ENCODE measurements at places on chromosomes 5 and 9.

- DNase-seq, result no peak
Observed at GRCh38 chr5:146301626-146302025, 37.0 kb upstream of the POU4F3 start.

- DNase-seq, result no peak
Observed at GRCh38 chr5:174295702-174296436, 250.4 kb downstream of the NSG2 start.

- DNase-seq, result no peak
Observed at GRCh38 chr9:99850736-99851499, 29.2 kb downstream of the NR4A3 start.

DNA sequence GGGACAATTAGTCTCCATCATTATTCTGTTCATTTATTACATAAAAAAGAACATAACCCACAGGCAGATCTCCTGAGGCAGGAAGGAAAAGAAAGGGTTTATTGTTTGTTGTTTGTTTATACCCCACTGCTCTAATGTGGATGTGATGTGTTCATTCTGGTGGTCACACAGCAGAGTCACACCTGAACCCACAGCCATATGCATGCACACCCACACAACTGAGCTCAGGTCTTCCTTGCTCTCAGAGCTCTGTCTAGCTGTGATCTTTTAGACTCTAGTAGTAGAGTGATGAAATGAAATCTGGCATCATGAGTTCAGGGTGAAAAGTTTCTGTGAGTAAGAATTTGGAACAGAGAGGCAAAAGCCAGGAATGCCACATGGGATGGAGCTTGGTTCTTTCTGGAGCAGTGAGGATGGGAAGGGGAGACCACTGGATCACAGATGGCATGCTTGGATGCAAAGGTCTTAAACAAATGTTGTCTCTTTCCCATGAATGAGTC is 227.0 kb downstream of the PAPPA start:
- no peak for DNase-seq

DNA sequence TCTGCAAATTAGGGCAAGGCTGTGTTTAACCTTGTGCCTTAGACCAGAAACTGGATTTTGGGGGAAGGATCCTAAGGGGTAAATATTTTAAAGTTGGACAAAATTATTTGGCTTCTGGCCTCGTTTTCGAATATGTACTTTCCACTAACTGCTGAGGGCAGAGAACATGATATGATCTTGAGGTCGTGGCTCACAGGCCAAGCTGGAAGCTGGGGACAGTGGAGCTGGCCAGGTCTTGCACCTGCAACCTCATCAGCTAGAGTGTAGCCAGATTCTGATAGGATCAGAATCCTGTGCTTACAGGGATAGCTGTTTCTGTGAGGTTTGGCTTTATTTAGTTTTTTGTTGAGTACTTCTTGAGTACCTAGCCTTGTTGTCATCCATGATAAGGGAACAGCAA is 24.9 kb downstream of the MAN2A1 start:
- DNase-seq, result no peak

DNA sequence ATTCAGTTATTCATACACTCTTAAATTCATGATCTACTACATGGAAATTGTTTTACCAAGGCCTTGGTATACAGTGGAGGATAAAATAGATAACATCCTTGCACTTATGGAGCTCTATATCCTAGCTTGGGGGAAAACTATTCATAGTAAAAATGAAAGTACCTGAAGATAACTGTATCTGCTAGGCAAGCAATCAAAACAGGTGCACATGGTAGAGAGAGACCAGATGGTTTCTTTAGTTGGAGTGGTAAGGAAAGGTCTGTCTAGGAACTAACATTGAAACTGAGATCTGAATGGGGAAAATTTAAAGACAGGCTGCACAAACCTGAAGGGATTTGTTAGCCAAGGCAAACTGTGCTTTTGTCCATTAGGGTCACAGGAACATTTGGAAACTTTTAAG is 11.1 kb upstream of the SLCO4C1 start:
- DNase-seq, result no peak

- DNase-seq, result no peak
Observed at GRCh38 chr5:27568811-27569210, 530.4 kb upstream of the CDH9 start.

GRCh38 chr5:95866435-95867040 is 44.0 kb upstream of the GLRX start:
- DNase-seq, result no peak

DNA sequence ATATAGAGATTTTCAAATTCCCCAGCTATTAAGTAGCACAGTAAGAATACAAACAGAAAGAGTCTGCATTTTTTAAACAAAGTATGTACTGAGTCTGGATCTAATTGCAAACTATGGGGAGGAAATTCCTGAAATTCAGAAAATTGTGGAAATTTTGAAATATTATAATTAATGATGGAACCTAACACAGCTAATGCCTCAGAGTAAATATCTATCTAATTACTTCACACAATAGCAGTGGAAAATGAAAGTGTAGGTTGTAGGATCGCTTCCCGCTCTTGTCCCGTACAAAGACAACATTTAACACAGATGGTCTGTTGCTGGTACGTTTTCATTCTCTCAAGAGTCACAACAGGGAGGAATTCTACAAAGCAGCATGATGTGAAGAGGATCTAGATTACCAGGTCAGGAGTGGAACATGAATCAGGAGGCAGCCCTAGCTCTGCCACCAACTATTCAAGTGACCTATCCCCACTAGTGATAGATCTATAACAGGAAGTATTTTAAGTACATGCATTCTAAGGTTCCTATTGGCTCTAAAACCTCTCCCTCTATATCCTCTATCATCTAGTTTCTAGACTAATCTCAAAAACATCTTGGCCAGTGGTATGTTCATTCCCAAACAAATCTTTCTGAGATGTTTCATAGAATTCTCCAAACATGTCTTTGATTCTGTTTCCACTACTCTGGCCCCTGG is 58.9 kb upstream of the GRAMD2B start:
- no peak for DNase-seq

DNA sequence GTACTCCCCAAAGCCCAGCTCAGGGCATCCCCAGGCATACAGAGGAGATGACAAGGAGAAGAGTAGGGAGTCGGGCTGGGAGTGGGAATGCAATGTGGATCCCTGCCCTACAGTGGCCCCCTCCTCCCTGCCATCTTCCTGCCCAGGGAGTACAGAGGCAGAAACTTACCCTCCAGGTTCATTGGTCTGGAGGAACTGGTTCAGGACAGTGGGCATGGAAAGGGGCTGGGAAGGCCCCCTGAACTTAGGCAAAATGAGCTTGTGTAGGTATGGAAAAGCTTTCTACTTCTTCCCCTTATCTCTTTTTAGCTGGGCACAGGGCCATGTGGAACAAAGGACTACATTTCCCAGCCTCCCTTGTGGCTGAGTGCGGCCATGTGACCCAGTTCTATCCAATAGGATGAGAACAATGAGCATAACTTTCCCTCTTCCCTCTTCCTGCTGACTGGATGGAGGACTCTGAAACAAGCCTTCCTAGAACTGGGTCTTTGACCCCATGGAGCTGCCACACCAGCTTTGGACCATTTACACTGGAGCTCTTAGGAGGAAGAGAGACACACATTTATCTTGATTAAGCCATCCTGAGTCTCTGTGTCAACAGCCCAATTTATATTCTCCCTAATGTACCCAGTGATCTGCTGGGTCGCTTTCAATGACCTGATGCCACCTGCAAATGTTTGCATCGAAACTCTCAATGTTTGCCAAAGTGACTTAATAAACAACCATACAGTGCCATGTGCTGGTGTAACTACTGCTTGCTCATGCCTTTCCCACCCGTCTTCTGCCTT is 25.0 kb upstream of the HMCN2 start:
- DNase-seq, result no peak

GRCh38 chr5:107319901-107320300 is 350.8 kb downstream of the EFNA5 start:
- no peak for DNase-seq

GRCh38 chr5:94471521-94471920 is 146.9 kb downstream of the KIAA0825 start:
- DNase-seq, result no peak

DNA sequence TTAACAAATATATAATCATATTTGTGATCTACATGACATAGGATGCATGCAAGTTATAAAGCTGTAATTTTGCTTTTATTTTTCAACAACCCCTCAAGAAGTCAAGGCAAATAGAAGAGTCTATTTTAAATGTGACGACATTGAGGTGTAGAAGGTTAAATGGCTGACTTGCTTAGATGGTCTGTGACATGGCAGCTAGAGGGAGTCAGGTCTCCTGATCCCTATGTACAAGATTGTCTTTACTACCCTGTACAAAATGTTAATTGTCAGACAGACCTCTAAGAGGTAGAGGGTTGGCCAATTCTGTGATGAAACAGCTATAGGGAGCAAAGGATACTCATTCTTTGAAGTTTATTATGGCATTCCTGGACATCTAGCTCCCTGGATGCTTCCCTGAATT is 380.9 kb upstream of the MEF2C start:
- no peak for DNase-seq

DNA sequence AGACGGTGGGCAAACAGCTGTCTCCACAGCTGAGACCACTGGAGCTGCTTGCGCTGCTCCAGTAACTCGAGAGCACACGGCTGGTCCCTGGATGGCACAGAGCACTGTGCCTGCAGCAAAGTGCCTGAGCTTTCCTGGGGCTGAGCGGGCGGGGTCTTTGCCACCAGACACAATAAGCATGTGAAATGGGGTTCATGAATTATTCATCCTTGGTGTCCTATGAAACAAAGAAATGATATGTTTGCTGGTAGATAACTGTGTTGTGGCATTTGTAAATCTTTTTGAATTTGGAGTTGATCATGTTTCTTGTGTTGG is 151.7 kb upstream of the MPDZ start:
- no peak for DNase-seq

DNA sequence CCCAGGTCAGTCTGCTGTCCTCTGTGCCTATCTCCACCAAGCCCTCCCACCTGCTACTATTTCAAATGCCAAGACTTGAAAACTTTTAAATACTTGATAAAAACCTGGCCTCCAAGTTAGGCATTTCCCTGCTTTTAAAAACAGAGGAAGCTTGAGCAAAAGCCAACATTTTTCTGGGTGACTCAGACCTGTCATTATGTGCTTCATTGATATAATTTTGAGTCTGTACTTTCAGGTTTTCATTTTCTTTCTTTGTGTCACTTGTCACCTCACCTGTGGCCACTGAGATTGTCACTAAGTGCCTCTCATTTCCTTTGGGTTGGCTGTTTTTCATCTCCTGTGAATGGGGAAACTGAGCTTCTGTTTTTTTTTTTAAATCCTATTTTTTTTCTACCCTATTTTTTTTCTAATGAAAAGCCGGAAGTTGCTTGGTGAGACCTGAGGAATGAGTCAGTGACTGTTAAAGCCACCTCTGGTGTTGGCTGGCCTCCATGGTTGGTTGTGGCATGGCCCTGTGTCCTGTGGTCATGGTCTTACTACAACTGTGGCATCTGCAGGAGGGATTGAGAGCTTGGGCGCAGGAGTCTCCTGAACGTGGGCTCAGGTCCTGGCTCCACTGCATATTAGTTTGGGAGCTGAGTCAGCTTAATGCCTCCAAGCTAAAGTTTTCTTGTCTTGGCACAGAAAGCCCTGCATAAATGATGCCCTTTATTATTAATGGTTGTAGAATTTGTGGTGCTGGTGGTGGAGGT is 56.7 kb downstream of the ARHGAP26 start:
- no peak for DNase-seq

GRCh38 chr5:157778121-157778805 is 34.8 kb downstream of the LSM11 start:
- DNase-seq, result peak; percentile 8

DNA sequence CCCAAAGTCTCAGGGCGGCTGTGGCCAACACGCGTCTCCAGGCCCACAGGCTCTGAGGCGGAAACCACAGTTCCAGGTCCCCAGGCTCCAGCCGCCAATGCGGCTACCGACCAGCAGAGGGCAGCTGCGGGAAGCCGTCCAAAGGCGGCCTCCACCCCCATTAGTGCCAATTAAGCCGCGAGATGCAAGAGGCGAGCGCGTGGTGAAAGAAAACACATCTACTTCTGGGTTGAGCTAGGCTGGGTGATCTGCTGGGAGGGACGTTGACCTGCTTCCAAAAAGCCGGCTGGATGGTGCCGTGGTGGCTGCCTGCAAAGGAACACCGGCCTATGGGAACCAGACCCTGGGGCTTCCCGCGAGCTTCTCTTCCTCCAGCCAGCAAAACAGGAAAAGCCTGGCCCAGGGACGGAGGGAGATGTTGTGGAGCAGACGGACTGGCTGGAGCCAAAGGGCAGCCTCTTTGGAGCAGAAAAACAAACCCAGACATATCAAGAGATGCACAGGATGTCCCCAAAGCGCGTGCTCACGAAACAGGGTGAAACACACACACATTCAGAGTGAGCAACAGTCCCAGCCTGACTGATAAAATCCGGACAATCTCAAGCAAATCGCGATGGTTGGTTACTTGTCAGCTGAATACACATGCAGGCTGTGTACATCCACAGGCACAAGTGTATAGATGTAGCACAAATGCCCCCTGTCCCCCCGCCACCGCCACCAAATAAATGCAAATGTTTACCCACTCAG is 187.1 kb upstream of the BRINP1 start:
- peak; percentile 30 for DNase-seq

DNA sequence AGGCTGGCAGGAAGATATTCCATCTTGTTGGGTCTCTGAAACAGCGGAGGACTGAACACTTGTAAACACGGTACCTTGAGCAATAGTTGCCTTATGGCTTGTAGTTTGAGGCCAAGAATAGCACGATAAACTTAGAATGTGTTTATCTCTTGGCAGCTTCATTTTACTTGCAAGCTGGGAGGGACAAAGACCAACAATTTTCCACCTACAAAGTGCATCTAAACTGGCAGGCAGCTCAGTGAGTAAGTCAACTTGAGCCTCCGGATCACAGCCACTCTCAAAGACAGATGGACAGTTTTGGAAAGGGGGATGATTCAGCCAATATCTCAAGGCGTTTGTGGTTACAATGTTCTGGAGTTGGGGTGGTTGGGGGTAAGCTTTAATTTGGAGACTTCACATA is 652.6 kb downstream of the CETN3 start:
- DNase-seq, result no peak

- DNase-seq, result no peak
Observed at GRCh38 chr5:76807296-76807695, 11.5 kb upstream of the F2RL1 start.

DNA sequence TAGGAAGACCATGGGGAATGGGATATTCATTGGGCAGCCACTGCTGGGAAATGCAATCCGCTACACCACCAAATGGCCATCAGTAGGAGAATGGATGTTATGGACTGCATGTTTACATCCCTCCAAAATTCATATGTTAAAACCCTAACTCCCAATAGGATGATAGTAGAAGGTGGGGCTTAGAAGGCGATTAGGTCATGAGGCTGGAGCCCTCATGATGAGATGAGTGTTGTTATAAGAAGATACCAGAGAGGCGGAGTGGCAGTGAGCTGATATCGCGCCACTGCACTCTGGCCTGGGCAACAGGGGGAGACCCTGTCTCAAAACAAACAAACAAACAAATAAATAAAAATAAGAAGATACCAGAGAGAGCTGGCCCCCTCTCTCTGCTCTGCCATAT is 16.1 kb upstream of the GTF3C5 start:
- DNase-seq, result no peak

GRCh38 chr5:5581080-5581479 is 158.6 kb downstream of the ICE1 start:
- no peak for DNase-seq

DNA sequence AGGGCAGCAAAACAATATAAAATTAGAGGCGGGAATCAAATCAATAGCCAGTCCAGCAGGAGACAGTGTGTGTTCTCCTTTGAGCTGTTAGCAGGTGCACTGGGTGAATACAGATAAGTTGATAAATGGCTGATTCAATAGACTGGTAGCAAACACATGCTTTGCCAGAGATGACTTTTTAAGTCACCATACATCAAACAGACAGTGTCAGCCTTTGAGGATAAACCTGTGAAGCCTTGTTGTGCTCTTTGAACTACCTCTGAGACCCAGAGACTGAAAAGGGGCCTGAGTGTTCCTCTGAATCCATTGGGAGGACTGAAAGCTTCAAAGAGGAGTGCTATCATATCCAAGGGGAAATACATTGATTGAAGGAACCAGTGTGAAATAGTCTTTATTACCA is 301.9 kb downstream of the RASEF start:
- no peak for DNase-seq

Measured in AG09319 (cell line).